ENCODE measurements at places on chromosomes 3 and 15.
A peak's percentile ranks its signal among the peaks of the same experiment; 100 is the strongest.

- DNase-seq: no peak
These were observed 2.0 kb upstream of the PAK2 start for GRCh38 chr3:196737655-196738054.

- no peak for DNase-seq
These were observed 36.1 kb downstream of the AP3S2 start for GRCh38 chr15:89857673-89858072.

- no peak for DNase-seq
These were observed 68.2 kb upstream of the SMAD3 start for GRCh38 chr15:66997212-66997611.

DNA sequence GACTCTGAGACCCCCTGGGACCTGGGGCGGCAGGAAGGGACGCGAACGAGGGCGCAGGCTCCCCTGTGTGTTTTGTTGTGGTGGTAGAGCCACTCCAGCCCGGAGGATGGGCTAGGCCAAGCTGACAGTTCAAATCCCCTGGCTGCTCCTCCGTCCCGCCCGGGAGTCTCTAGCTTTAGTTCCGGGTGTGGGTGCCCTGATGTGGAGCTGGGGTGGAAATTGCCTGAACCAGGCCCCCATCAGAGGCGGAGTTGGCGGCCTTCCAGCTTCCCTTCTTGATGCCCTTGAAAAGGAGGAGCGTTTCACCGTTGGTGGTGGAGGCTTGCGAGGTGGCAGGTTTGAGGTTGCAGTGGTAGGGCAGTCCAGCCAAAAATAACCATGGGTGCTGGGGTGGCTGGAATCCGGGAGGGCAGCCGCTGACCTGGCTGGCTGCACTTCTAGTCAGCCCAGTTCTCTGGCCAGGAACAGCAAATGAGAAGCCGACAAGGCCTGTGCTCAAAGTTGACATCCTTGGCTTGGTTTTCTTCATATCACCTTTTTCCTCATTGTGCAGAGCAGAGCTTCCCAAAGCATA is 817 bp downstream of the CLK3 start:
- peak; percentile 92 for DNase-seq

DNA sequence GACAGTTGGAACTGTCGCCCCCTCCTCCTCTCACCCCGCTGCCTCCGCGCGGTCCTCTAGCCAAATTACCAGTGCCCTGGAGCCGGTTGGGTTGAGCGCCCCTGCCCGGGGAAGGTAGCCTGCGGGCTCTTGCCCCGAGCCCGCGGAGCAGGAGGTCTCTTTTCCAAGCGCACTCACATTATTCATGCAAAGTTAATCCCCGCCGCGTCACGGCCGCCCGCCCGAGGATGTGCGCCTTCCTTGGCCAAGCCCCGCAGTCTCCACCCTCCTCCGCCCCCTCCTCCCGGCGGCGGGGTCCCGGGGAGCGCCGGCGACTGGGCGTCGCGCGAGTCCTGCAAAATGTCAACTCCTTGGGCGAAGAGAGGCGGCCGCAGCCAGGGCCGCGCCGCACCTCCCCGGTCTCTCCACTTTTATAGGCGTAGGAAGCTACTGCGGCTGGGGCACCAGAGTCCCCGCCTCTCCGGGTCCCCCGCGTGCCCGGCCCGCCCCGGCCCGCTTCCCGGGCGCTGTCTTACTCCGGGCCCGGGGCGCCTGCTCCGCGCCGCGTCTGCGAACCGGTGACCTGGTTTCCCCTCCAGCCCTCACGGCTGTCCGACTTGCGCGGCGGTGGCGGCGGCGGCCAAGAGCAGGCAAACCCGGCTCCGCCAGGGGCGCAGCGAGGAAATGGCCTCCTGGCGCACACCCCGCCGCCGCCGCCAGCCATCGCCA is at the start of gene THRB:
Gene THRB (minus strand): TSS at position 233 of the 708 bp plus-strand sequence.
- peak; percentile 61 for DNase-seq

- no peak for DNase-seq
These were observed 841.6 kb upstream of the DPPA4 start for GRCh38 chr3:110178965-110179364.
